Activated CD4-positive, alpha-beta T cell treated with anti-CD3 and anti-CD28 coated beads for 24 hours (primary cell): ENCODE measurements at places on chromosomes 16 and 17.

- no peak for DNase-seq
These were observed 72.6 kb downstream of the SDK2 start for GRCh38 chr17:73571511-73572130.

DNA sequence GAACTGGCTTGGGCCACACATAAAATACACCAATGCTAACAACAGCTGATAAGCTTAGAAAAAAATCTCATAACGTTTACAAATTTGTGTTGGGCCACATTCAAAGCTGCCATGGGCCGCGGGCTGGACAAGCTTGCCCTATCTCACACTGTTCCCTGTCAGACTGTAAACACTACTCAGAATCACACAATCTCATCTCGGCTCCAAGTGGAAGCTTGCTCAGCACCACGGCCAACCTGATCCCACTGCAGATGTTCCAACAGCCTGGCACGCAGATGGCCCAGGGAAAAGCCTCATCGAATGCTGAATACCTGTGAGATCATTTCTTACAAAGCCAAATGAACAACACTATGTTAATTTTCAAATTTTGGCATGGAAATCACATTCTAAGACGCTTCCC is 125.8 kb downstream of the ANKRD11 start:
- no peak for DNase-seq

GRCh38 chr17:41396996-41397660 is at the start of gene KRT31:
Gene KRT31, minus strand, starts transcription at chr17:41397608. Its CDS starts 69 bp downstream, at chr17:41397539.
- DNase-seq, result no peak

GRCh38 chr16:49855822-49856671 is at the start of gene ZNF423:
Gene ZNF423, minus strand, starts transcription at chr16:49856112. Its CDS starts 338 bp downstream, at chr16:49855774.
- no peak for DNase-seq

GRCh38 chr16:71843572-71843971 is 2.2 kb upstream of the ATXN1L start:
- DNase-seq, result no peak

- no peak for DNase-seq
These were observed 50.2 kb upstream of the NOG start for GRCh38 chr17:56543280-56543679.

GRCh38 chr17:27504188-27504995 is 48.1 kb downstream of the KSR1 start:
- DNase-seq, result no peak

DNA sequence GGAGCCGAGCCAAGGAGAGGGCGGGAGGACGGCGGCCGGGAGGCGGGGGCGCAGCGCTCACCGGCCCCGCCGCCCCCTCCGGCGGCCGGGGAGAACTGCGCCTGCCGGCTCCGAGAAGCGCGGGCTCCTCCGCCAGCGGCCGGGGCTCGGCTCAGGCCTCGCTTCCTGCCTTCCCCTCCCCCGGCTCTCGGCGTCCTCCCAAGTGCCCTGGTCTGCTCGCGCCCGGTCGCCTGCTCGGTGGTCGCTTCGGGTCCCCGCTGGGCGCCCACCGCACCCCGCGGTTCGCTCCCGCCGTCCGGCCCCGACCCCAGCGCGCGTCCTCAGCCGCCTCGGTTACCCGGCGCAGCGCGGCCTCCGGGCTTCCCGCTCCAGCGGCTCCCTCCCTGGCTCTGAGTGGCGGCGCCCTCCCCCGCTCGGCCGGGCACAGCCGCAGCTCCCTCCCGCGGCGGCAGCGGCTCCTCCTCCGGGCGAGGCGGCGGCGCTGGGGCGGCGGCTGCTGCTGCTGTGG is 313 bp downstream of the UBTF start:
- DNase-seq, result no peak

- no peak for DNase-seq
These were observed 28.4 kb downstream of the SLC25A10 start for GRCh38 chr17:81740395-81740961.

- DNase-seq, result no peak
These were observed 19.7 kb downstream of the MAP2K6 start for GRCh38 chr17:69434164-69434579.
